Activated CD8-positive, alpha-beta T cell treated with anti-CD3 and anti-CD28 coated beads, Interleukin-2, amount 10 ng/mL, durations not matched to agents 7 days and 5 days (primary cell): ENCODE measurements at places on chromosomes 4 and X. TPM values are rescaled to one million over a fixed set of nuclear protein-coding genes. Genes with fewer than 3 reads are reported as not detected.
A peak's percentile ranks its signal among the peaks of the same experiment; 100 is the strongest.

- DNase-seq = no peak
These were observed 208.1 kb upstream of the ADGRL3 start for GRCh38 chr4:60992037-60992436.

DNA sequence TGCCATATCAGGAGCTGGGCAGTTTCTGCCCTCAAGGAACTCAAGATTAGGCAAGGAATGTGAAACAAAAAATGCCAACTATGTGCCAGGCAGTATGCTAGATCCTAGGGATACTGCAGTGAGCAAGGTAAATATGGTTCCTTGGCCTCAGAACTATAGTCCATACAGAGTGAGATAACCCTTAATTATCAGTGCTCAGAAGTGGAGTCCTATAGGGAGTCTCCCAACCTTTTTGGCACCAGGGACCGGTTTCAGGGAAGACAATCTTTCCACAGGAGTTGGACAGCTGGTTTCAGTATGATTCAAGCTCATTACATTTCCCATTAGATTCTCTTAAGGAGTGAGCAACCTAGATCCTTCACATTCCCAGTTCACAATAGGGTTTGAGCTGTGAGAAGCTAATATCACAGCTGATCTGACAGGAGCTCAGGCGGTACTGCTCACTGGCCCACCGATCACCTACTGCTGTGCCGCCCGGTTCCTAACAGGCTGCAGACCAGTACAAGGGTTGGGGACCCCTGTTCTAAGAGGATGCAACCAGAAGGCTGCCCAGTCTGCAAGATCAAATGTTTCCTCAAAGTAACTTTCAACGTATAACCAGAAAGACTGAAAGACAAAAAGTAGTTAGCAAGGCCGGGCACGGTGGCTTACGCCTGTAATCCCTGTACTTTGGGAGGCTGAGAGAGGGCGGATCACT, 1.7 kb upstream of the SRP72 start:
- DNase-seq = no peak

DNA sequence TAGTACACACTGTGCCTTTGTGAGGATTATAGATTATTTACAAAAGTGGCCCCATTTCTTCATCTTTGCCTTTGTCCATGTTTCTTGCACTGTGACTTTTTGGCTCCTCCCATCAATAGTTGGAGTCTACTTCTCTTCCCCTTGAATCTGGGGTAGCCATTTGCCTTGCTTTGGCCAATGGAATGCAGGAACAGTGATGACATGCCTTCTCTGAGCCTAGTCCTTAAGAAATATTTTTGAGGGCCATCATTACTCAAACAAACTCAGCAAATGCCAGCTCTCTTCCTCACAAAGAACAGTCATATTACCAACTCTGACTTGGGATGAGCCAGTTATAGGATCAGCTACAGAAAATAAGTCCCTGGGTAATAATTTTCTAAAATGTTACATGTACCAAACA, 189.6 kb downstream of the FRMPD4 start:
- DNase-seq = no peak

- no peak for DNase-seq
These were observed 1469.0 kb downstream of the TECRL start for GRCh38 chr4:62940229-62940628.

DNA sequence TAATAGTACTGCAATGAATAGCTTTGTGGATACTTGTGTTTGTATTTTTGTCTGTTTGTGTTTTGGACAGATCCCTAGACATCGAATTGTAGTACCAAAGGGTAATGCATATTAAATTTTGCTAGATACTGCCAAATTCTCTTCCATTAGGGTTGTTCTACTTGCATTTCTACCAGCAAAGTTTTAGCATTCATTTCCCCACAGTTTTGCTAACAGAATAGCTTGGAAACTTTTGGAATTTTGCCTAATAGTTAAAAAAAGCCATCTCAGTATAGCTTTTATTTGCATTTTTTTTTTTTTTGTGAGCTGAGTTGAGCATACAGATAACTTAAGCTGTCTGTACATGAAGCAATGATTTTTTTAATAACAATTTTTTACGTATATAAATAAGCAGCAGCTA, 1084.9 kb downstream of the ADGRL3 start:
- no peak for DNase-seq

DNA sequence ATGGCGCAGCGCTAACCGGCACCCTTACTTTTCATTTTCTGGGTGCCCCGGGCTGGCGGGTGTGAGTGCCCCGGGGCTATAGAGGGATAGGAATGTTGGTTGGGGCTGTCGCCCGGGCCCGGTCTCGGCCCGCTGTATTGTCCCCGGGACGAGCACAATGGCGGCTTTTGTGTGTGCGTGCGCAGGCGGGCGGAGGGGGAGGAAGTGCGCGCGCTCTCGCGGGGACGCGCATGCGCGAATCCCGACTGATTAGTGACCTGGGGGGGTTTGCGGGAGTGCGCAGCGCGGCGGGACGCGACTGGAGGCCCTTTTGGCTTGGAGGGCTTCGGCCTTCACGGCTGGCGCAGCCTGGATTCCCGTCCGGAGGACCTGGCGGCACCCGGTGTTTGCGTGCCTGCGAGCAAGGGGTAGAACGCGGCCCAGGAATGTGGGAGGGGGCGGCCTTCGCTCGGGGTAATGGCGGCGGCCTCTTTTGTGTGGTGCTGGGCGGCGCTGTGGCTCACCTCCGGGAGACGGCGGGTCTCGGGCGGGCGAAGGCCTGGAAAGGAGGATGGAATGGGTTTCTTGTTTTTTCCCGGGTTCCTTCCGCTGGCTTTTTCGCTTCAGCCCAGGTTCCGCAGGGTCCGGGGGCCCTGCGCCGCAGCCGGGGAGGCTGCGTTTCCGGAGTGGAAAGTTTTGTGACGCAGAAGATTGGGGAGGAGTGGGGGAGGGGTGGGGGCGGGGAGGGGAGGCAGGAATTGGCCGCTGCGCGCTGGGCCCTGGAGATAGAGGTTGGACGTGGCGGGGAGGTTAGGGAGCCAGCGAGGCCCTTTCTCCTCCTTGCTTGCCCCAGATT, 618 bp downstream of the DDX3X start:
- peak; percentile 84 for DNase-seq

DNA sequence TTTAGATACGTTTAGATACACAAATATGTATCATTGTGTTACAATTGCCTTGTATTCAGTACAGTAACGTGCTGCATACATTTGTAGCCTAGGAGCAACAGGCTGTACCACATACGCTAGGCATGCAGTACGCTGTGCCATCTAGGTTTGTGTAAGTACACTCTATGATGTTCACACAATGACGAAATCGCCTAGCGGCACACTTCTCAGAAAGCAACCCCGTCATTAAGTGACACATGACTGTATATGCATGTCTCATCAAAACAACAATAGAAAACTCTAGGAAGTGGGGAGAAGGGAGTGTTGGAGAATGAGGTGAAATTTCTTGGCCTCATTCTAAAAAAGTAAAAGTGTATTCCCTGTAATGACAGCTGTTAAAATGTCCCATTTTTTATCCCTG, 32.7 kb downstream of the CCDC149 start:
- no peak for DNase-seq

HPGD gene
- total RNA-seq = 19.5 TPM

TKTL1 gene
- total RNA-seq = 1.5 TPM

F8A3 gene
- total RNA-seq = 9.3 TPM

PCDH19 gene
- total RNA-seq = not detected
